HuH-7 (cell line): ENCODE measurements at places on chromosomes 6 and 20.

DNA sequence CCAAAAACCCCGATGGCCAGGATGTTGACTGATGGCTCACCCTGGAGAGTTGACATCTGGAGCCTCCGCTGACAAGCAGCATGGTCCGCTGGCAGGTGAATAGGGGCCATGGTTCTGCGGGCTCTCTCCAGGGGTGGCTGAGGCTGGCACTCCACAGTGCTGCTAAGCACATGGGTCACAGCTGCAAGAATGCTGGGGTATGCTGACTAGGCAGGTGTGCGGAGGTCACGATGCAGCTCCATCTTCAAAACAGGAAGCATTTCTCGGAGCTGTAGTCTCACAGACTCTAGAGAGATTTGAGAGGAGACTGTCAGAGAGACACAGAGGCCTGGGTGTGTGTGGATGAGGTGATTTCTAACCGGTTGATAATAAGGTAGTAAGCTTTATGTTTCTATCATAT, 341.6 kb downstream of the NRN1 start:
- no peak for DNase-seq

- no peak for DNase-seq
Measured at GRCh38 chr6:108589244-108589791, 28.6 kb downstream of the FOXO3 start.

GRCh38 chr6:125363039-125363823, 61.5 kb upstream of the HDDC2 start:
- DNase-seq, result peak; percentile 32

DNA sequence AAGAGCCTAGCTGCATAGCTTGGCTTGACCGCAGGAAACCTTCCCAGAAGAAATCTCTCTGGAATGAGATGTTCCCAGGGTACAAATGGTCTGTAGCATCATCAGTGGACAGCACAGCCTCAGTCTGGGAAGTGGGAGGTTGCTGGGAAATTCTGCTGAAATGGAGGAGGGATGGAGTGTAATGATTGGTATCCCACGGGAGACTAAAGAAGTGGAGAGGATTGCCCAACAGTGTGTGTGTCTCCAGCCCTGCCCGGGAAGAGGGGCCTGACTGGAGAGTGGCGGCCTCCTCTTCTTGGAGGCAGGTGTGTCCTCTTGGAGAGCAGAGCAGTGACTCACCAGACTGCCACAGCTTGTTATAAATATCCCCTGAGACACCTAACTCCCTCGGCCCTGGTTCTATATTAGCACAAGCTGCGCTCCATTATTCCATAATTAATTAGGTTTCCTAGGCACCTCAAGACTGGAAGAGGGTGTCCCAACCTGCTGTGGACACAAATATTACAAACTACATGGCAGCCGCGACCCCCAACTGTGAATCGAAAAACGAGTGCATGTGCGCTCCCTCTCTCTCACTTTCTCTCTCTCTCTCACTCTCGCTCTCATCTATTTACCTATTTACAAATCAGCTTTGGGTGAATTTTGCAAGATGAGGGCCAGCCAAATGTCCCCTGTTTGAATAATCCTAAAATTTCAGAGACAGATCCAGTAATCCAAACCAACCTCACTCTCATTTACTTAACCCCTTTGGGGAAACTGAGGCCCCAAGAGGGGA, 68.8 kb downstream of the FGD2 start:
- DNase-seq, result no peak

GRCh38 chr6:56820060-56820459, 134.8 kb upstream of the BEND6 start:
- no peak for DNase-seq

- DNase-seq, result no peak
Measured at GRCh38 chr20:6660441-6660840, 107.0 kb upstream of the BMP2 start.

DNA sequence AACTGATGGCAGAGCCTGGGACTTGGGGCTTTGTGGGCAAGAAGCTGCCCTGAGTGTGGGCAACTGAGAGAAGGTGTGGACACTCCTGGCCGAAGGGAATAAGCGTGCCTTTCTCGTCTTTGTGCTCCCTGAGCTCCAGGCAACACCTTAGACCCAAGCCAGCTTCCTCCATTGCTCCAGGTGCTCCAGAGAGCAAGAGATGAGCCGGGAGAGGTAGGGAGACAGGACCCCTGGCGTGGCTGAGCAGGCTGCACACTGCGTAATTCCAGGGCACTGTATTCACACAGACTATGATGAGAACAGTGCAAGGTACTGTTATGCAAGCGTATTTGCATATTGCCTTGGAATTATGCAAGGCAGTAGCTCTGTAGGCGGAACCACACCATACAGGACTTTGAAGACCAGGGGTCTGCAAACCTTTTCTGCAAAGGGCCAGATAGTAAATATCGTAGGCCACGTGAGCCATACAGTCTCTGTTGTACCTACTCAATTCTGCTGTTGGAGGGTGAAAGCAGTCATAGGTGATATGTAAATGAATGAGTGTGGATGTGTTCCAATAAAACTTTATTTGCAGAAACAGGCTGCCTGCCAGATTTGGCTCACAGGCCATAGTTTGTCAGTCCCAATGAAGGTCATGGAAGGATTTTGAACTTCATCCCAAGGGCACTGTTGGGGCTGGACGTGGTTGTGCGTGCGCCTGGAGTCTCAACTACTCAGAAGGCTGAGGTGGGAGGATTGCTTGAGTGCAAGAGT, 42.1 kb upstream of the FAM83D start:
- DNase-seq, result no peak

GRCh38 chr6:47724300-47724699, 25.9 kb downstream of the ADGRF4 start:
- no peak for DNase-seq

- DNase-seq, result no peak
Measured at GRCh38 chr20:11748436-11748835, 169.3 kb upstream of the BTBD3 start.

DNA sequence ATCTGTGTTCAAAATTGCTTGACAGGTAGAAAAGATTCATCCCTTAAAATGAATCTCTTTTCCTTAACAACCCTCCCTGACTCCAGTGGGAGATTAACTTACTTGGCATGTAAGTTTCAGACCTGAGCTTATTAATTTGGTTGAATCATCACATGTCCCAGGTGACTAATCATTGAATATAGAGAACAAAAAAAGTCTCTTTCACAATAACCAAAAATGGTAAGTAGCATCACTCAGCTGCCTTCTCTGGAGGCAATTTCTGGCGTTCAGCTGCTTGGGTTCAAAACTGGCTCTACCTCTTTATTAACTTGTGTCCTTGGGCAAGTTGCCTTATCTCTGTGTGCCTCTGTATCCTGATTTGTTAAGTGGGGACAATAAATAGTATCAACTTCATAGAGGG, 2.9 kb downstream of the C6orf141 start:
- no peak for DNase-seq

- no peak for DNase-seq
Measured at GRCh38 chr20:41118632-41119031, 18.7 kb upstream of the PLCG1 start.

DNA sequence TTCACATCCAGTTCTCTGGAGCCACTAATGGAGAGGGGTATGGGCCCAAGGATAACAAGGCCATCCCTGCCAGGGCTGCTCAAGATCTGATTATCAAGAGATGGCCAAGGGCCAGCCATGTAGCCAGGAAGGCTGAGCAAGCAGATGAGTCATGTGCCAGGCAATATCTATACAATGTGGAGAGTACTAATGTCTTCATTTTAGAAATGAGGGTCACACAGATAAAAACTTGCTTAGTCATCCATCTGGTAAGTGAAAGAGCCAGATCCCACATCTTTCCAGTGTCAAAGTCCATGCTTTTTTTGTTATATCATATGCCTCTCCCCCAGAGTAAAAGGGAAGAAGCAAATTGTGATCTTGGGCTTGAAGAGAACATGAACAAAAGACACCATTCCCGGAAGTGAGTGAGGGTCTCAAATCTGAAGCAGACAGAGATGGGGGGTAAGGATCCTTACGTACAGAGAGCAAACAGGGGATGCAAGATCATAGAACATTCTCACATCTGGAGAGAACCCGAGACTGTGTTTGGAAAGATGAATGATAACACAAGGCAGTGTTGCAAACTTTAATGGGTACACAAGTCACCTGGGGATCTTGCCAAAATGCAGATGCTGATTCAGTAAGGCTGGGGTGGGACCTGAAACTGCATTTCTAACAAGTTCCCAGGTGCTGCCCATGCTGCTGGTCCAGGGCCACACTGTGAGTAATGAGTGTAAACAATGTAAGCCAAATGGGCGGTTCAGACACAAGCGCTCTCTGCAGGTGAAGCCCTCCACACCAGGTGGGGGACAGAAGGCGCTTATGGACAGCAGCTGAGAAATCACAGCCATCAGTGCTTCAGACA, 20.0 kb upstream of the GSTA3 start:
- DNase-seq, result no peak

- DNase-seq, result no peak
Measured at GRCh38 chr20:47762699-47763268, 22.5 kb downstream of the SULF2 start.

DNA sequence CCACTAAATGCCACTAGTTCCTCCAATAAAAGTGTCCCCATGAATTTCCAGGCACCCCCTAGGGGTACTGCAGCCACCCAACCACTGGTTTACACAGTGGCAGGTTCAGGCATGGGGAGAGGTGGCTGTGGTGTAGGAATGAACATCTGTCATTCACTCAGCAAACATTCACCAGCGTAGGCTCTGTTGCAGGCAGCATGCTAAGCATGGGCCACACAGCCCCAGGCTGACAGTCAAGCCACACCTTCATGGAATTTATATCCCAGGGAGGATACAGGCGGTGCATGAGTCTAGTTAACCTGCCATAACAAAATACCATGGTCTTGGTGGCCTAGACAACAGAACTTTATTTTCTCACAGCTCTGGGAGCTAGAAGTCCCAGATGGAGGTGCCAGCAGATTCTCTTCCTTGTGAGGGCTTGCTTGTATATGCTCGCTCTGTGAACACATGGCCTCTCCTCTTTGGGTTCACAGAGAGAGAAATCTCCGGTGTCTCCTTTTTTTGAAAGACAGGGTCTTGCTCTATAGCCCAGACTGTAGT, 135.7 kb downstream of the EYA2 start:
- DNase-seq, result no peak

DNA sequence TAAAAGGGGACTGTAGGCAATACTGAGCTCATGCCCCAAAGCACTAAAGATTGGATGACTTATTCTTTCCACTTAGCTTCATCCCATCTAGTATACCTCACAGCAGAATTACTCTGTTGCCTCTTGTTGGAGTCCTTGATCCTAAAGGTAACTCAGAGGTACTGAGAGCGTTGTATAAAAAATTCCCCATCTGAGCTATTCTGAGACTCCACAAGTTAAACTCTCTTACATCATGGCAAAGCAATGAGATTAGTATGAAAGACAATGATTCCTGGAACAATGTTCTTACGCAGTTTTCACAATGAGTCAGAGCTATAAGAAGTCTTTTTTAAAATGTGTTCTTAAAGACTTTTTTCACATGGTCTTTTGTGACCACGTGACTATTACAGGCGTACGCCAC, 370.1 kb downstream of the ADGRB3 start:
- no peak for DNase-seq

GRCh38 chr6:138291849-138292181, 73.5 kb upstream of the PBOV1 start:
- DNase-seq, result no peak

DNA sequence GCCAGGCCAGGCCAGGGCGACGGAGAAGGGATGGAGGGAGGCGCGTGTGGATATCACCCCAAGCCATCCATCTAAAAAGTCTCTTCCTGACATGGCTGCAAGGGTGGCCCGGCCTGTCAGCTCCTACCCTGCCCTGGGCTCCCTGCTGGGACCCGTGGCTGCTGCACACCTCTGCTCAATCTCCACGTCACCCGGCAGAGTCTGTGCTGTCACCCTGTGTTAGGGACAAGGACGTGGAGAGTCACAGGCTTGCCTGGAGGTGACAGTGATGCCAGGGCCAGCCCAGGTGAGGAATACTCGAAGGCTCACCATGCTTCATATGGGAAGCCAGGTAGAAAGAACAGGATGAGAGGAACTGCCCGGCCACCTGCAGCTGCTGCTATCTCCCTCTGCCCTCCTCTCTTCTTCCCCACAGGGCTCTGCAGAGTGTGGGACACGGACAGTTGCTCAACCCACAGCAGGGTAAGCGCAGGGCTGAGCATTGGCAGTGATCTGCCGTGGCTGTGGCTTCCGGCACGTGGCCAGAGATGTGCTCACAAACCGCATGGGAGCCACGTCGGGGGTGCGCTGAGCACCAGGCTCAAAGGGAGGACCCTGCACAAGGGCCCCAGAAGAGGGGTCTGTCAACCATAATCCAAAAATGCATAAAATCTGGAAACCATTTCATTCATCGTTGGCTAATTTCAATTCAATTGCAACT, 214.3 kb downstream of the DLL1 start:
- DNase-seq, result no peak

DNA sequence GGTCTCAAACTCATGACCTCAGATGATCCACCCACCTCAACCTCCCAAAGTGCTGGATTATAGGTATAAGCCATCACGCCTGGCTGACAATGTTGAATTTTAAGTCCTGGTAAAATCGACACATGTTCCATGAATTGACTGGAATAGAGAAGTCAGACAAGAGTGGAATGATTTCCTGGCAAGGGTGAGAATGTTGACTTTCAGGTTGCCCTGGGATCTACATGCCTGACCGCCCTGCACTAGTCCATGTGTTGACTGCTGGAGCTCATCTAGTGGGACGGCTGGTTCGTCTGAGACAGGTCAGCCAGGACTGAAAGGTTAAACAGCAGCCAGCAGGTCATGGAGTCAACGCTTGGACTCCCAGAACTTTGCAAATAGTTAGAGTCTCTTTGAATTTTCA, 88.8 kb downstream of the SASH1 start:
- no peak for DNase-seq

DNA sequence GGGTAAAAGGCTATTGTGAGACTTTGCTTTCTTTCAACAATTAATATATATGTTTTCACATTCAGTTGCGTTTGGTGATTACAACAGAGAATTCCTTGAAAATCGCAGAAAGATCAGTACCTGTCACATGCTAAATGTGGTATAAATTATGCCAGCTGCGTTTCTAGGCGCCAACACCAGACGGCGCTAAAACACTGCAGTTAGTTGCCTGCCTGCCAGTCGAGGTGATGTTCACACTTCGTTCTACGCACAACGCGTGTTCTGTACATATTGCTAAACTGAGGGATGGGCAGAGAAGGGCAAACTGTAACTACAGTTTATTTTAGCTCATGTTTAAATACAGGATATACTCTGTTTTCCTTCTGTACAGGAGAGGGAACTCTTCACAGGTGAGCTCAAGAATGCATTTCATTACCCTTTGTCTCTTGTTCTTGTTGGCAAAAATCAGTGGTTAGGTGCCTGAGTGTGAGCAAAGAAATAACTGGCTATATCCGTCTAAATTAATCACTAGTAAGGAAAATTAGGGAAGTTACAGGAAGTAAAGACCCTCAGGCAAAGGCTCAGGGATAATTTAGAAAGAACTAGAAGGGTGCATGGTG, 100.1 kb upstream of the RGS17 start:
- peak; percentile 36 for DNase-seq

- no peak for DNase-seq
Measured at GRCh38 chr6:13687917-13688351, 23.7 kb downstream of the RANBP9 start.

GRCh38 chr6:134979142-134979541, 29.2 kb upstream of the ALDH8A1 start:
- no peak for DNase-seq
